ENCODE measurements at places on chromosomes 7 and 10. TPM values are rescaled to one million over a fixed set of nuclear protein-coding genes. Genes with fewer than 3 reads are reported as not detected.

GRCh38 chr7:31096198-31096876 lies 44.2 kb downstream of the ADCYAP1R1 start:
- DNase-seq, result no peak

- no peak for DNase-seq
These were observed 179.5 kb upstream of the PHF14 start for GRCh38 chr7:10793995-10794775.

DNA sequence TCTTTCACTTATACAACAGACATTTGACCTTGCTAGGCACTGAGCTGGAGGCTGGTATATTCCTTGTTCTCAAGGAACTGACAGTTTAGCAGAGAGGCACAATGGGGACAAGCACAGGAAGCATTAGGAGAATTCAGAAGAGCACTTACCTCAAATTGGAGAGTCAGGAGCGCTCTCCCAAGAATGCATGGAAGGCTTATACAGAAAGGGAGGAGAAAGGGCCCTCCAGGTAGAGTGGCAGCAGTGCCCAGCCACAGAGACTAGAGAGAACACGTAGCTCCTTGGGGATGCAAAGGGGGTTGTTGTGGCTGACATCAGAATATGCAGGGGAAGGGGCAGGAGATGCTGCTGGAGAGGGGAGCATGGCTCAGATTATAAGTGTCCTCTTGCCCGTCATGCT lies 78.2 kb upstream of the MKLN1 start:
- DNase-seq, result no peak

DNA sequence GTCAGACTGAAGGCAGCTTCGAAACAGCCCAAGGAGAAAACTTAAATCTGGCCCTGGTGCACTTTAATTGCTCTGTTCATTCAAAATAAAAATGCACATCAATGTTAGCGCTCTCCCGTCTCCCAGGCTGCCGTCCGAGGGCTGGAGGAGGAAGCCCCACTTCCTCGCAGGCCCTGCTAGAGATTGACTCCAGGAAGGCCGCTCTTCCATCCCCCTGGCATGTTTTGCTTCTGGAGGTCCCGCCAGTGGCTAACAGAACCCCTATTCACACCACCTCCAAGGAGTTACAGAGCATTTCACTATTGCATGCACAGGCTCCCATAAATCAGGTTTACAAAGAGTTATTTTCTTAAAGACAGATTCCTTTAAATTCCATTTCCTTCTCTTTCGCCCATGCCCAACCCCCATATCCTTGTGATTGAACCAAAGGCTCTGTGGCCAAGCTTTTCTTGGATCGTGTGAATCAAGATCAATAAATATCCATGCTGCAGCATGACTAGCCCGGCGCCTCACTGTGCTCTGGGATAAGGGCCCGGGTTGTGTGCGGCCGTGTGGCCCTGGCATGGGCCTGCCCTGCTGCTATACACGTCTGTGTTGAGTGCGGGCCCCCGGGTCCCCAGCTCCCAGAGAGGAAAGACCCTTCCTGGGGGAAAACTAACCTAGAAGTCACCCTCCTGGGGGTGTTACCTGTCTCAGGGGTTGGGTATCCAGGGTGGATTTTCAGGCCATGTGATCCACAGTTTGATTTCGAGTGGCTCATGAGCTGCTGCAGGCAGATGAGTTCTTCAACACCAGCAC lies 118.7 kb upstream of the GDF10 start:
- no peak for DNase-seq

DNA sequence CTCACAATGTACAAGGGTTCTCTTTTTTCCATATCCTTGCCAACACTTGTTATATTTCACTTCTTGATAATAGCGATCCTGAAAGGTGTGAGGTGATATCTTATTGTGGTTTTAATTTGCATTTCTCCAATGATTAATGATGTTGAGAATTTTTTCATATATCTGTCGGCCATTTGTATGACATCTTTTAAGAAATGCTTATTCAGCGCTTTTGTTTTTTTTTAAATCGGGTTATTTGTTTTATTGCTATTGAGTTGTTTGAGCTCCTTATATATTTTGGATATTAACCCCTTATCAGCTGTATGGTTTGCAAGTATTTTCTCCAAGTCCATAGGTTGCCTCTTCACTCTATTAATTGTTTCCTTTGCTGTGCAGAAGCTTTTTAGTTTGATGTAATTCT lies 218.8 kb downstream of the MTERF1 start:
- DNase-seq, result no peak

DNA sequence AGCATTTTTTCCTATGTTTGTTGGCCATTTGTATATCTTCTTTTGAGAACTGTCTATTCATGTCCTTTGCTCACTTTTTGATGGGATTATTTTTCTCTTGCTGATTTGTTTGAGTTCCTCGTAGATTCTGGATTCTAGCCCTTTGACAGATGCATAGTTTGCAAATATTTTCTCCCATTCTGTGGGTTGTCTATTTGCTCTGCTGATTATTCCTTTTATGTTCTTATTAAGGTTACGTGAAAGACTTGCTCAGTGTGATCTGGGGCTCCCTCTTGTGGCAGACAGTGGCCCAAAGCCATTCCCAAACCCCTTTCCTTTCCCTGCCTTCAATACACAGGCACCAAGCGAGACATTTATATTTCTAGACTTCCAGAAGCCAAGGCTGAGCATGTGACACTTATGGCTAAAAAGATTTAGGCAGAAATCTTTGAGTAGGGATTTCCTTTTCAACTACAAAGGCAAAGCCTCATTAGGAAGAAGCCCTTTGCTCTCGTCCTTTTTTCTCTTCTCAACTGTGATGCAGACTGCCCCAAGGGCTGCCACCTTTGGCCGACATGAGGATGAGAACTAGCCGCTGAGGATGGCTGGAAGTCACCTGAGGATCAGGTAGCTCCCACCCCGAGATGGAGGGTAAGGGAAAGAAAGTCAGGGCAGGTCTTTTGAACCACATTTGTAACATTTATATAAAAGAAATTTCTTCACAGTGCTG lies 23.6 kb downstream of the ST8SIA6 start:
- peak; percentile 83 for DNase-seq

- DNase-seq, result no peak
These were observed 686.9 kb downstream of the NXPH1 start for GRCh38 chr7:9120331-9120730.

DNA sequence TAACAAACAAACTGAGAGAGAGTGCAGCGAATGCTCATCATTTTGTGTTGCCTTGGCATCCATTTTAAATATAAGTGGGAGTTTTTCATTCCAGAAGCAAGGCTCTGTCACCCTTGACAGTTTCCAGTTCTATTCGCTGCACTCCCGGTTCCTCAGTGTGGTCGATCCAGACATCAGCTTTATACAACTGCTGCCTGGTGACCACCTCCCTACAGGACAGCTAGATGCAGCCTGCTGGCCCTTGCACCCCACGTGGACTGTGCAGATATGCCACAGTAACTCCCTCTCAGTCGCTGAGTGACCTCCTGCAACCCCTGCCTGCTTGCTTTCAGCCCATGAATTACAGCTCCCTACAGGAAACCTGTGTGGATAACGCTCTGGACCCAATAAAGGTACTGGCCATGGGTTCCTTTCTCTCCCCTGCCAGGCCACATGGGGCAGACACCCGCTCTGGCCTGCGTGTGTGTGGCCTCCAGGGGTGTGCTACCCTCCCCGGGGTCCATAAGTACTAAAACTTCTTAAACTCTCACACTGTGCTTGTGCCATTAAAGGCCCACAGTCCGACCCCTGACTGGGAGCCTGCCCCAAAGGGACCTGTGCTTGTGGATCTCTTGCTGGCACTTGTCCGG lies 23.6 kb downstream of the BEND7 start:
- no peak for DNase-seq

DNA sequence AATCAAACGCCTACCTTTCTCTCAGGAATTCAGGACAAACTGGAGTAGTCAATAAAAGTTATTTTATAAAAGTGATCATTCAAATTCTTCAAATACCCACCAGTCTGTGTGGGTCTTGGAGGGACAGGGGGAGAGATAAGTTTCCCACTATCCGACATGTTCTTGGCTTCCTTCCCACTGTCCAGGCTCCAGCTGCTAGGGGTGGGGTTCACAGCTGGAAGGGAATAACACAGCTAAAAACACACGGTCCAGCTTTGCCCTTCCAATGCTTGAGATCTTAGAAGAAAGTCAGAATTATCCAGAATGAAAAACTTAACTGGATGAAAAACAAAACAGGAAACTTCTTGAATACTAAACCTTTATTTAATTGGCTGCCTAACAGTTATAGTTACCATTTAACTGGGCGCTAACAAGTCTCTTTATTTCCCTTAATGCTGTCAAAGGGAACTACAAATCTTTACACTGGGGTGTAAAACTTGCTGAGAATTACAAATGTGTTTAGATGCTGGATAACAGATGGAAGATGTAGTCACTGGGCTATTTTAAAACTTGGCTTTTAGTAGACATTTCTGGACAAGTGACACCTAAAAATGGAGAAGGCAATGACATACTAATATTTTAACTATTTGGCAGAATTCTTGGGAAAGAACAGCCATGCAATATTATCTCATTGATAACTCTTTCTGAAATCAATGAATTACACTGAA lies 172.8 kb upstream of the IMMP2L start:
- no peak for DNase-seq

- no peak for DNase-seq
These were observed 18.7 kb downstream of the CLIP2 start for GRCh38 chr7:74307738-74308505.

LSM8 gene
- 24.8 TPM for total RNA-seq

SPDYE16 gene
- total RNA-seq, result 0.41 TPM

DLX6 gene
- total RNA-seq, result not detected

CDNF gene
- 15.8 TPM for total RNA-seq

All from prostate gland (tissue), 2 donors.